ENCODE measurements at places on chromosomes 2 and 18.

DNA sequence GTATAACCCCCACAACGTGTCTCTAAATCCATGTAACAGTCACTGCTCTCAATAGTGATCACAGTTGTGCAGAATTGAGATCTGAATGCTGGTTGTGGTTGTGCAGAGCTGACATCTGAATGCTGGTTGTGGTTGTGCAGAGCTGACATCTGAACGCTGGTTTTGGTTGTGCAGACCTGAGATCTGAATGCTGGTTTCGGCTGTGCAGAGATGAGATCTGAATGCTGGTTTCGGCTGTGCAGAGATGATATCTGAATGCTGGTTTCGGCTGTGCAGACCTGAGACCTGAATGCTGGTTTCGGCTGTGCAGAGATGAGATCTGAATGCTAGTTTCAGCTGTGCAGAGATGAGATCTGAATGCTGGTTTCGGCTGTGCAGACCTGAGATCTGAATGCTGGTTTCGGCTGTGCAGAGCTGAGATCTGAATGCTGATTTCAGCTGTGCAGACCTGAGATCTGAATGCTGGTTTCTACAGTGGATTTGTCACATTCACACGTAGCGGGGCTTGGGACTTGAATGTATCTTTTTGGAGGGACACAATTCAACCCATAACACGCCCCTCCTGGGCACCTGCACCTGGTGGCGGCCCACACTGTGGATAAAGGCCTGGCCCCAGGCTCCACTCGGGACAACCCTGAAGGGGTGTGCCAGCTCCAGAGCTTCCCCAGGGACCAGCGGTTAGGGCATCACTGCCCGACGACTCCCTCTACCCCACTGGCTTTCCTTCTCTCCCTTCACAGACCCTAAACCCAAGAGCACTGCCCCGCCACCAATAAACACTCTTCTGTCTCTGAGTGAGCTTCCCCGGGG, 51.1 kb upstream of the SLC66A3 start:
- no peak for DNase-seq

DNA sequence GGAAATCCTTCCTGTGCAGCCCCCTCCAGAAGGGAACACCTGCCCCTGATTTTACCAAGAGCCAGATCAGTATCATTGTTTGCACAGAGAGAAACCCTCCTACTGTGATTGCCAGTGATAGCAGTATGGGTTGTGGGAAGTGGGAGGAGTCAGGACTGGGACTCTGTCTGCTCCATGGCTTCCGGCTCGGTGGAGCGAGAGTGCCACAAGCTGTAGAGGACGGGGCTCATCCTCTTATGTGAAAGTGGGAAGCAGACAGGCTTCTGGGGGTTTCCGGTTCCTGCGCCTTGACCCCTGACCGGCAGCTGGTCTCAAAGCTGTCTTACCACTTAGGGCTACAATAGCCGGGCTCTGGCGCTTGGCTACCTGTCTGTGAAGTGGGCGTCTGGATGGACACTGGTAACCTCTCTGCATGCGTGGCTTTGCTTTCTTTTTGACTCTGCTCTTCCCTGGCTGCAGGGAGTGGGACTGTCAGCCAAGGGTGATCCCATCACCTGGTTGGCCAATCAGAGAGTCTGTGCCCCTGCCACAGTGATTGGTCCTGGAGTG, 79.7 kb downstream of the BCL2L11 start:
- peak; percentile 25 for DNase-seq

DNA sequence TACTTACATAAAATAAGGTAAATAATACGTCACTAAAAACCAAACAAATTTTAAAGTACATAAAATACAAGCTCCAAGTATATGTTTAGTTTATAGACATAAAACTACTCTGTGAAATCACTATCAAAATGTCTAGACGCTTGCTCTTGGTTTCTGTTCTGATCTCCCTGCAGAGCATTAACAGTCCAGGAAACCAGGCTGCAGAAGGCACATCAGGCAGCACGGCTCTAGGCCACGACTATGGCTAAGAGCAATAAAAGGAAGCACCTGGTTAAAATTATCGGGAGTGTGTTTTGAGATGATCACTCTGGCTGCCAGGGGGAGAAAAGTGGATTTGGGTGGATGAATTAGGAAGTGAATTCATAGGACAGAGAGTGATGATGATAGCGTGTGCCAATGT, 196.0 kb upstream of the SPHKAP start:
- DNase-seq, result no peak

DNA sequence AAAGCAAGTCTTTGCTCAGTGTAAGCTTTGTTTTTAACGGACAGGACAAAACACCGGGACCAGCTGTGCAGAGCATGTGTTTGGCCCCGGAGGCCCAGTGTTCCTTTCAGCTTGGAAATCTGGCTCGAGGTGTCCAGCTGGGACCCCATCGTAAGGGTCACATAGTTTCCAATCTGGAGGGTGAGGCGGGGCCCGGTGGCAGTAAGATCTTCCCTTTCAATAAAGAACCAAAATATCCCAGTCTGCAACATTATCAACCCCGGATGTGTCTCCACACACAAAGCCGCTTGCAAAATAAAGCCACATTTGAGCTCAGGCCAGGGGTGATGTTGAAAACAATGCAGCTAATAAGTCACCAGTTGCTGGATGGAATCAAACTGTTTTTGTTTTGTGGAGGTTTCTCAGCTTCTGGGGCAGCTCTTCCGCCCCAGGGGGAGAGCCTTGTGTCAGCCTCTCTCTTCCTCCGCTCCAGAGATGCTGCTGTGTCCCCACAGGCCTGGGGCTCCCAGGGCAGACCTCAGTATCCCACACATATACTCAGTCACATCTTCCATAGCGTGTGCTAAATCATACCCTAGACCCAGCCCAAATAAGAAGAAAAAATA, 138.6 kb upstream of the GLI2 start:
- no peak for DNase-seq

DNA sequence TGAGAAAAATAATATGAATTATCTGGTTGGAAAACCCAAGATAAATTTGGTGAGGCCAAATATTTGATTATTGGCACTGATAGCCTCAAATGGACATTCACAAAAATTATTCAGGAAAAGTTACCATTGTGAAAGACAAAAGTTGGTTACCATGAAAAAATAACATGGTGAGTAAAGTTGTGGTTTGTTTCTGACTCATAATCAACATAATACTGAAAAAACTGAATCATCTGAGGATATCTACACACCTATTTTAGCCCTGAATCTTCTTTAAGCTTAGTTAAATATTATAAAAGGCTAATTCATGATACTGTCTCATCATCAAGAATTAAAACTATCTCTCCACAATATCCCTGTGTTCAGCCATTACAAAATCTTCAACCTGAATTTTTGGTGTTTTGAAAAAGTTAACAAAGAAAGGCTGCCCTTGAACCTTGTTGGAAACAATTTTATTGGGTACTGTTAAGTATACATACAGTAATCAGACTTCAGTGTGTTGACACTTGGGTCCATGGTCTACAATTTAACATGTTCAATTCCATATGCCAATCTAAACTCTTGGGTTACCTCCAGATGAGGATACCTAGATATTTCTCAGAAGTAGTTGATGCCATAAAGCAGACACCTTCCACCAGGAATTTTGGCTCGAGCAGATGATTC, 607.5 kb upstream of the SLC39A10 start:
- peak; percentile 4 for DNase-seq

All from NCI-H226 (cell line).